Hematopoietic multipotent progenitor cell treated with erythropoietin and hydrocortisone succinate and interleukin-3 and kit ligand, for 4 days (in vitro differentiated cells): ENCODE measurements at places on chromosomes 1 and 21.
A peak's percentile ranks its signal among the peaks of the same experiment; 100 is the strongest.

GRCh38 chr1:54017979-54018378 lies at the start of gene LDLRAD1:
LDLRAD1 (minus strand) TSS chr1:54018186; CDS start chr1:54018112, 74 bp downstream.
- peak; percentile 23 for DNase-seq

DNA sequence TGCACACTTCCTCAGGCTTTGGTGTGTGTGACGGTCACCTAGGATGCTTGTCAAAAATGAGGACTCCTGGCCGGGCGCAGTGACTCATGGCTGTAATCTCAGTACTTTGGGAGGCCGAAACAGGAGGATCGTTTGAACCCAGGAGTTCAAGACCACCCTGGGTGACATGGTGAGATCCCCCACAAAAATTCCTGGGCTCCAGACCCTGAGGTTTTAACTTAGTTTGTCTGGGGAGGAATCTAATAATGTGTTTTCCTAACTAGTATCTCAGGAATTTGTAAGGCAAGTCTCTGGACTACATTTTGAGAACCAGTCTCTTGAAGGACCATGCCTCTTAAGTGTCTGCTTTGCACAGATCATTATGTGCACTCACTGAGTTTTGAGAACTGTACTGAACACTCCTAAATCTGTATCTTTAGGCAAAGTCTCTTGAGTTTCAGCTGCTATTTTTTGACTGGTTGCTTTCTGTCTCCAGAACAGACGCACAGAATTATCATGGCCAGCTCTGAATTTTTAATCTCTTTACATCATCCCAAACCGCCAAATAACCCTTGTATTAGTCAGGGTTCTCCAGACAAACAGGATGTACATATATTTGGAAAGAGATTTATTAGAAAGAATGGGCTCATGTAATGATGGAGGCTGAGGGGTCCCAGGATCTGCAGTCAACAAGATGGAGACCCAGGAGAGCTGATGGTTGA lies 45.5 kb upstream of the VANGL1 start:
- DNase-seq, result no peak

DNA sequence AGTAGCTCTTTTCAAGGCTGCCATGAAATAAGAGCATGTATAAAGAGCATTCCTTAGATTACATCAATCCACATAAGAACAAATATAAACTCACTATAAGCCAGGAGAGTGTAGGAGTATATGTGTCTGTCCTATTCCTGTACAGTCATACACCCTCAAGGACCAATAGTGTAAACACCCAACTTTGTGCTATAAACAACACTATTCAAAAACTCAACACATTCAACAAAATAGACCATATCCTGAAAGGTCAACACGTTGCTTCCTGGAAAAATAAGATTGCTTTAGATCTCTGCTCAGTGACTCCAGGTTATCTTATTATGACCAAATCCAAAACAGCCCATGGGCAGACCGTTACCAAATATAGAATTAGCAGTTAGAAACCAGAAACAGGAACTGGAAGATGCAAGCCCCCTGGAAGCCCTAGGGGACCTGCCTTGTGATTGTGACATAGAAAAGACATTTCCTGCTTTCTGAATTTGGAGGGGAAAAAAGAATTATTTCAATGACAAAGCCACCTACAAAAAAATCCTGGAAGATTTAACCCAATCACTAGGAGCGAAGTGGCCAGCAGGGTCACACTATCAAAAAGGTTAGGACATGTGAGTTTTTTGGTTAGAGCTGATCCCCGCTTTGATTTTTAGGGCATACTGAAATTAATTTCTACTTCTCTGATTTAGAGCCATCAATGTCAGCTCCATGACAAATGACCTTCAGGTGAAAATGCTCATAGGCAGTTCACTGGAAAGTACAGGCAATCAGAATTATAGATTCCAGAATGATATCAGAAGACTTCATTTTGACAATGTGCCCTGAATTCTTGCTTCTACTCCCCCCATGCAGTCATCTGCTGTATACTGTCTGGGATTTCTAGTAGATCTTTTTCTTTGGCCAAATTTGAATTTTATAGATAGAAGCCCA lies 59.9 kb downstream of the LRRC8C start:
- peak; percentile 79 for DNase-seq

DNA sequence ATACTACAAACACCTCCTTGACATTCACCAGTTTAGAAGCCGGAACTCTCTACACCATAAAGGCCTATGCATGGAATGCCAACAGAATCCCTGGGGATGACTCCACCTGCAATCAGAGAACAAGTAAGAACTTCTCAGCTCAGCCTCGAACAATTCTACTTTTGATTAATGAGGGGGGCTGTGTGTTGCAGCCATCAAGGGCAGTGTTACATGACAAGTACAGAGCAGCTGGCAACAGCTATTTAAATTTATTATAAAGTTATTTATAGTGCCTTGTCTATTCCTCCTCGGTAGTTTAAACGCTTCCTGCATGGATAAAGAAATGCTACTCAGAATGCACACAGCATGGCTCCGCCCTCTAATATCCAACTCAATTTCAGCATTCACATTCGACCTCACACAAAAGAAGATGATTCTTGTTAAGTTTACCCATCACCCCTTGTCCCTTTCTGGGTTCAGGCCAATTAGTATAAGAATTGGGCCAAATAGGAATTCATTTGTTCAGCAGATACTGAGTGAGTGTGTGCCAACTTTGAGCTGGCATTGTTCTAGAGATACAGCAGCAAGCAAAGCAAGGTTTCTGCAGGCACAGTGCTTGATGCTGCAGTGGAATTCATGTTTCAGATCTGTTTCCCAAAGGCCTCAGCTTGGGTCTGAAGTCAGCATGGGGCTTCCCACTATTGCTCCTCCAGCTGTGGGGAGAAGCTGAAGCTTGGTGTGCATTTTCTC lies 6.4 kb downstream of the FNDC7 start:
- DNase-seq, result no peak

- peak; percentile 54 for DNase-seq
Measured at GRCh38 chr1:219174460-219175211, 958 bp downstream of the LYPLAL1 start.

GRCh38 chr1:181345146-181345545 lies 138.2 kb upstream of the CACNA1E start:
- DNase-seq, result no peak

DNA sequence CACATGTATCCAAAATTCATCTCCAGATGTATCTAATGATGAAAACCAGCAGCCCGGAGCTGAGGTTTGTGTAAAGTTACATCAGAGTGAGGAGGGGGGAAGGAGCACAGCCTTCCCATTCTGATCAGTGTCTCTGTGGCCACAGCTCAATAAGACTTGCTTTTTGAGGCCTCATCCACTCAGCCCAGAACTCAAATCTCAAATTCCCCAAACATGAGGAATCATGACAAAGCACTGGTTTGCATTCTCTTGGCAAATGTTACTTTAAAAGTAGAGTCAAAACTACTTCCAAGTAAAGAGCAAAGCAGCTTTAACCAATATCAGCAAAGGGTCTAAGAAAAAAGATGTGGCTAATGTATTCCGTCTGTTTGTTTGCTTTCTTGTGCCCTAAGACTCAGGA lies 30.9 kb downstream of the CCN1 start:
- no peak for DNase-seq

DNA sequence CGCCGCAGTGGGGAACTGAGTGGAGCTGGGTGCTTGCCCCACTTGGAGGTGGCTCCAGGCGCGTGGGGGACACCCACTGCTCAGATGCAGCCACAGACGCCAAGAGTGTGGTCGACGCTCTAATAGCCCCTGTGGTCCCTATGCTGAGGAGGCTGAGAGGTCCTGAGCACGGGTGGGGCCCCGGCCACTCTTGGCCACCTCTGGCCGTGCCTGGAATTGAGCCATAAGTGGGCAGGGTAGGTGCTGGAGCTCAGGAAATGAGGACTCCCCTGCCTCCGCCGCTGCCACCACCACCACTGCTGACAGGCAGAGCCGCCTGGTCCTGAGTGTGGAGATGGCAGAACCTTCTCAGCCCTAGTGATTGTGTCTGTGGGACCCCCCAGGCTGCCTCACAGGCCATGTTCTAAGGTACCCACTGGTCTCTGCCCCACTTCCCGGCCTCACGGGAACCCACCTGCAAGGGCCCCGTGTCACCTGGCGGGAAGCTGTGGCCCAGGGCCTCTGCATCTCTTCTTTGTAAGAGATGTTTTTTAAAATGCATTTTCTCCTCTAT lies 34.6 kb upstream of the DIP2A start:
- DNase-seq, result no peak

DNA sequence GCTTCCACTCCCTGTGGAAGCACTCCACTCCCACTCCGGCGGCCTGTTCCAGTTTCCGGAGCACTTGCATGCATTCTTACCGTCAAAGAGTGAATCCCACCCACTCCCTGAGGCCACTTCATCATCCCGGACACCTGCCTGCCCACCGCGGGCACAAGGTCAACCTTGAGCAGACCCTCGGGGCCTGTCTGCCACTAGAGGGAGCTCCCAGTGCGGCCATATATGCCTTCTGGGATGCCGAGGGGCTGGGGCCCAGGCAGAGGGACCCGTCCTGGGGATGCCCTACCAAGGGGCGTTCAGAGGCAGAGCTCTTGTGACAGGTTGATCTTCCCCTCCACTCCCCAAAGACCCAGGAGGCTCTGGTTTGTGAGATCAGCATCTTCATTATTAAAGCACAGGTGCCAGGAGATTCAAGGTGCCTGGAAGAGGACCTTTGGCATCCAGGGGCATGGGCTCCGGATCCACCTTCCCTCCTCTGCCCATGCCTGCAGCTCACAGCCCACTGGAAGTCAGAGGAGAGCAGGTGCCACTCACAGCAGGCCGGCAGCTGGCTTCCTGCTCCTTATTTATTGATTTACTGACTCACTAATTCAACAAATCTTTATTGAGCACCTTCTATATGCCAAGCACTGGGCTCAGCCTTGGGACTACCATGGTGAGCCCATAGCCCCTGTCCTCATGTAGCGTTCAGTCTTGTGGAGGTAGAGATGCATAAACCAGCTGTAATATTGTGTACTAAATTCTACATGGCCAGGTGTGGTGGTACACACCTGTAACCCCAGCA lies 47.3 kb downstream of the UBIAD1 start:
- peak; percentile 54 for DNase-seq

GRCh38 chr1:2612591-2613365 lies 20.0 kb downstream of the MMEL1 start:
- DNase-seq, result no peak

DNA sequence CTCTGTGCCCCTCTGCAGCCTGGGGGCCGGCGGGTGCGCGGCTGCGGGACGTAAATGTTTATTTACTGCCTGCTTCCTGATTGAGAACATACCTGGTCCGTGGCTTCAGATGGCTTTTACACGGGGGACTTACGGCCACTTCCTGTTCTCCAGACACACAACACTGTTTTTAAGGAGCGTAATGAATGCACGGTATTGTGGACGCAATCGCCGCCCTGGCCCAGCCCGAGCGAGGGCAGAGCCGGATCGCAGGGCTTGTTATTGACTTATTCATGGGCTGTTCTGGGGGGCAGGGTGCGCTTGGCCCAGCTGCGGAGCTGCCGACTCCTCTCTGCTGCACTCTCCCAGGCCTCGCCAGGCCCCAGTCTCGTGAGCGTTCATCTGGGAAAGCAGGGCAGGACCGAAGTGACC lies 52.8 kb upstream of the ACTRT2 start:
- no peak for DNase-seq

- DNase-seq, result no peak
Measured at GRCh38 chr1:1322418-1322817, 2.0 kb downstream of the INTS11 start.

DNA sequence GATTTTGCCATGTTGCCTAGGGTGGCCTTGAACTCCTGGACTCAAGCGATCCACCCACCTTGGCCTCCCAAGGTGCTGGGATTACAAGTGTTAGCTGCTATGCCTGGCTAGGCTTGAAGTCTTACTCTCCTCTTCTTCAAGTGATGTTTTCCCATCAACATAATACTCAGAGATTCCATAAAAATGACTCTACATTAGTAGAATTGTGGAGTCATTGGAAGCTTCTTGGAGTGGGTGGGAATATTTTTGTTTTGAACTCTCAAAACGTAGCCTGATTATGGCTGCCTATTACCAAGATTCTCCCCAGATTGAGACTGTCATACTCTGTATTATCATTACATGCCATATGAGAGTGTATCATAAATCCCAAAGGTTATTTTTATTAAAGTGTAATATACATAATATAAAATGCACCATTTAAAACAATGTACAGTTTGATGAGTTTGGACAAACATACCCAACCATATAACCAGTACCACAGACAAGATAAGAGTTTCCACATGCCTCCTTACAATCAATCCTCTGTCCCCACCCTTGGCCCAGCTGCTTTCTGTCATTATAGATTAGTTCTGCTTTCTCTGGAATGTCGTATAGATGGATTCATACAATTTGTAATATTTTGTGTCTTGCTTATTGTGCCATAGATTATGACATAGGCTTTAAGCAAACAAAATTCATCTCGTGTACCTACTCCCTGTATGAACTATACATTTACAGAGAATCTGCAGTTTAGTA lies 8.0 kb upstream of the DNM3 start:
- DNase-seq, result peak; percentile 58

- DNase-seq, result no peak
Measured at GRCh38 chr1:21174654-21175323, 1.9 kb downstream of the EIF4G3 start.

- DNase-seq, result no peak
Measured at GRCh38 chr1:162755306-162755705, 35.2 kb upstream of the HSD17B7 start.

DNA sequence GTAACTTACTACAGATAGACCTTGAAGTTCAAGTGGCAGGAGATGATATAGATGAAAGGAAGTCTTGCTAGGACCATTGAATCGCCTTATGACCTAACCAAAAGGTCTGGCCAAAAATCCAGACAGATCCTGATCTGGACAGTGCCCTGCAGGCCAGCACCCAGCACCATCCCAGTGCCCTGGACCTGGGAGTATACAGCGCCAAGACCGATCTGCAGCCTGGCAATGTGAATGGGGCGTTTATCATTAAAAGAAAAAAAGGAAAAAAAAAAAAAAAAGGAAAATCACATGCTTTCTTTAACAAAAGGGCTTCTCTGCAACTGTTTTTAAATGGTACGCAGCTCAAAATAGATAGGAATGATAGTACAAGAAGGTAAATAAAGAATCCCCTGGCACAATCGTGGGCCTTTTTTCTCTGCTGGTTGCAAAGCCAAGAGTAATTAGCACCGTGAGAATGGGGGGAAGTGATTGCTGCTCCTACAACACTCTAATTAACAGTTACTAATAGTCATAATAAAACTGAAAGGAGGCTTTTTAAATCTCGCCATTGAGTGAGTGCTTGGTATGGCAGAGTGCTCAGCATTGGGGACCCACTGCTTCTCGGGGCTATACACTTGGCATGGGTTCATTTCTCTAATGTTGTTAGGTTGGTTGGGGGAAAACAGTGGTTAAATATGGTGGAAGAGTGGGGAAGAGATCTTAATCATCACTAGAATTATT lies 146.7 kb downstream of the KAZN start:
- no peak for DNase-seq

- no peak for DNase-seq
Measured at GRCh38 chr1:226948996-226949395, 8.9 kb downstream of the COQ8A start.

DNA sequence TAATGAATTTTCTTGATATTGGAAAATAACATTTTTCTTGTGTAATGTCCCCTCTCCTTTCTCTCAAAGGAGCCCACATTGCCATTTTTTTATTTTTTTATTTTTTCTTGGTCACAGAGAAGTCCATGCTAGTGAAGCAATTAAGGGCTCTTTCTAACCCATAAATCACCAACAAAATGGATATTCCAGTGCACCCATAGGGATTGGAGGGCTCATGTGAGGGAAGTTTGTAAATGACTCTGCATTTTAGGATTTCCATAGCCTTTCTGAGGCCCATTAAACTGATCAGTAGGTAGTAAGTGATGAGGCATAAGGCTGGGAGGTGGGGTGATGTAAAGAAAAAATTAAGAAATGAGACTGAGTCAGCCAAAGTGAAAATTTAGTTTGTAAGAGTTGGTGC lies 55.9 kb upstream of the JAK1 start:
- no peak for DNase-seq

- DNase-seq, result no peak
Measured at GRCh38 chr1:154847891-154848290, 22.2 kb downstream of the KCNN3 start.

GRCh38 chr1:25933479-25934365 lies 27.5 kb upstream of the STMN1 start:
- DNase-seq, result peak; percentile 81
